Glomerular endothelial cell (primary cell): ENCODE measurements at places on chromosomes 6 and 20.

DNA sequence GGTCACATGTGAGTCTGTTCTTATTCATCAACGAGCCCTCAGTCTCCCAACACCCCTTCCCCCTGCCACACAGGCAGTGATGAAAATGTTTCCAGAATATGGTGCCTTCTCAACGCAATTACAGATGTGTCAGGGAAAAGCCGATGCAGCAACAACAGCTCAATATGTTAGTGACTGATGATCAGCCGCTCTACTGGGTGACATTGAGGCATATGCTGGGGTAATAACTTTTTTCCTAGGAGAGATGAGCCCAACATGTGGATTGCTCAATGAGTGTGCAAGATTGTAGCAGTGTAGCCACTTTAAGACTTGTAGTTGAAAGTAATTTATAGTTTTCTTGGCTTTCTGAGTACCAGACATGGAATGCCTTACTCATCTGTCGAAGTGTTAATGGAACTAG lies 49.4 kb downstream of the DTD1 start:
- no peak for DNase-seq

- no peak for DNase-seq
These were observed 77.5 kb upstream of the BEND3 start for GRCh38 chr6:107192830-107193229.

DNA sequence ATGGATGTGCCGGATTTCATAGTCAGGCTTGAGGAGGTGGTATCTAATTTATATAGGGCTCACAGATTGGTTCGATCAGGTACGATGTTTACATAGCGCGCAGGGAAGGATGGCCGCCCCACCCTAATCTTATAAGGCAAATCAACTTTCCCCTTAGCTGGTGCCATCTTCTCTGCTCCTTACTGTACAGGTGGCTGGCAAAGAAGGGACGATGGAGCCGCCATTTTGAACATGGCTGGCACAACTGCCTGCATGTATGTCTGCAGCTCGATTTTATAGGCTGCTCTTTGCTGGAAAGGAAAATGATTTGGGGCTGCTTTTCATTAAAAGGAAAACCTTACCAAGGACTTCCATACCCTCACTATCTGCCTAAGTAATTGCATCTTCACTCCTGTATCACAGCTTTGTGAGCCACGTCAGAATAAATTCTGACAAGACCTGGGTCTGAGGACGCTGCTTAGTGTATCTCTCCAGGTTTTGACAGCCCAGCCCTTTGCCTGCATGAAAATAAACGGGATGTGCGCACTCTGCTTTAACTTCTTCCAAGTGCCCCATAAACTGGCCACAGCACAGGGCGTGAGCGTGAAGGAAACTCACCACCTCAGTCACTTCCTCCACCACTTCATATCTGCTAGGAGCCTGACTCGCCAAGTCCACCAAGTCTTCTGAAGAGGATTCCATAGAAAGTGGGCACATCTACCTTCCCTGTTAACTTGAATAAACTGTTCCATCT lies 109.4 kb upstream of the ARMC2 start:
- no peak for DNase-seq

DNA sequence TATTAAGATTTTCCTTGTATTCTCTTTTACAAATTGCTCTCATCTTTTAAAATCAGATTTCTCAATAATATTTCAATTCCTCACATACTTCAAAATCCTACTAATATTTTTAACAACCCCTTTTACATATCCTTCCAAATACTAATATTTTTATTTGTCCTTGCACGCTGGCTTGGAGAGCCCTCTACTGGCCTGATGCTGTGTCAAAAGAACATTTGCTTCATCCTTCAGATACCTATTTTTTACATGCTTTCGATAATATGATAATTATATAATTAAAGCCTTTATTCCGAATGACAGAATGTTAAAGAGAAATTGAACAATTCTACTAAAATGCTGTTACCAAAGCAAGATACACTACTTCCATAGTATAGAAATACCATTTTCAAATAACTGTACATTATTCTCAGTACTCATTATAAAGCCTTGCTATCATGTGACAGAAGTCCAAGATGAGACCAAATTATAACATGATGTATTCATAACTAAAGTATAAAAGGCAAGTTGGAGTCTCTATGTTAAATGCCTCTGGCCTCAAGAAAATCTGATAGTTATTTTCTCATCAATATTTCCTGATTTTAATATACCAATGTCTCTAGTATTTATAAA lies 39.0 kb upstream of the PLN start:
- DNase-seq = peak; percentile 20

DNA sequence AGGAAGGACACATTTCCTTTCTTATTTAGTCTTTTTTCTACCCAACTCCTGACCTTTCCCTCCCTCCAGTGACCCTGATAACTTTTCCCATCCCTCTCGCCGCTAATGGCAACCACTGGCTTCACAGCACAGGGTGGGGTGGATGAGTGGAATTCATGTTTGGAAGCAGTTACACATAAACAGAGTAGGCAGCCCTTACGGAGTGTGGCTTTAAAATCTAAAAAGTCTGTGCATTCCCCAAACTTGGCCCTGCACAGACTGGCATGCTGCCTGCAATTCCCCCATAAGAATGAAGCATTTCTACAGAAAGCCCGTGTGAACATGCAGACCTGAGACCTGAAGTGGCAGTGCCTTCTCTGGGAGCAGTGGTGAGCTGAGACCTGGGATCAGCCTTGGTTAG lies 275.9 kb upstream of the PRND start:
- DNase-seq = no peak
